Stimulated activated CD8-positive, alpha-beta memory T cell treated with anti-CD3 and anti-CD28 coated beads, Interleukin-15, amount 100 ng/mL, for 24 hours (primary cell): ENCODE measurements at places on chromosomes 16 and 17.

DNA sequence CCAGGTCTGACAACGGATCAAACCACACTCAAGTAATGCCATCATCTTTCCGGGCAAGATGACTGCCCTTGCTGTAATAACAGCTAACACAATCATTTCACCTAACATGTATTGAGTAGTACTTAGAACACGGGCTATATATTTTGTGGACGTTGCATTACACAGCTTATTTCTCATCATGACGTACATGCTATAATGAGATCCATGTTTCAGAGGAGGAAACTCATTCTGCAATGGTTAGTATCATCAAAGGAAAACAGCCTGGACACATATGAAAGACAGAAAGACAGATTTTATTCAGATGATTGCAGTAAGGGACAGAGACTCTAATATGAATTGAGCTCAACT lies 446.7 kb downstream of the HS3ST3B1 start:
- no peak for DNase-seq

- DNase-seq: no peak
These were observed 358.5 kb upstream of the ERCC4 start for GRCh38 chr16:13561291-13562070.

DNA sequence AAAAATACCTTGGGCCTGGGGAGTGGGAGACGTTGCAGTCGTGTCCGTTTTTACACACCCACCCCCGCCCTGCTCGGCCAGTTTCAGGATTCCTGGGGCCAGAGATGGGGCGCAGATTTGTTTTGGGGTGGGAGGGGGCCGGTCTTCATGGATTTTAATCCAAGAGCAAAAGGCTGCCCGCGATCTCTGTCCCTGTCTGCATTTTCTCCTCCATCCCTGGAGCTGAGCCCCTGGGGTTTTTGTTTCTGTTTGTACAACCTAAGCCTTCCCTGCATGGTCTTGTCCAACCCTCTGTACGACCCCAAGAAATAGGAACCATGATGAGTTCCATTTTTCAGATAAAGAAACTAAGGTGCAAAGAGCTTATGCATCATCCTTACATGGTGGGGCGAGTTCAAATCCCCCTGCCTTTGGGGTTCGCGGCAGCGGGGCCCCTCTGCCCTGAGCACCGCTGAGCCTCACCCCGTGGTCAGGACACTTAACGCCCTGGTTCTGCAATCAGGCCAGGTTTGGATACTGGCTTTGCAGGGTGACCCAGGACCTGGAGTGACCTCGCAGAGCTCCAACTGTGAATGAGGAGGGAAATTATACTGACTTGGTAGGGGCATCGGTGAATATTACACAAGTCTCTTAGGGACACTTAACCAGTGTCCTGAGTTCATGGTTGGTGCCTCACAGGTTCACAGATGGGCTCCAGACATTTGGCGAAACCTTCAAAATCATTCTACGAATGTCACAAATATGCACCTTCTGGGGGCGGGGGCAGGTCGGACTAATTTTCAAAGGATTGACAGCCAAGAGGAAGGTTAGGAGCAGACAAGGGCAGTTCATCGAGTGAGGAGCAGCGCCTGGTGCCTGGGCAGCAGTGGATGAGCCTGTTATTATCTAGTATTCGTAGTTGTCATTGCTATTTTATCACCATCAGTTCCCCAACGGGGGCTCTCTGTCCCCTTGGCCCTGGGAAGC lies 4.1 kb upstream of the FOXF1 start:
- DNase-seq: no peak

DNA sequence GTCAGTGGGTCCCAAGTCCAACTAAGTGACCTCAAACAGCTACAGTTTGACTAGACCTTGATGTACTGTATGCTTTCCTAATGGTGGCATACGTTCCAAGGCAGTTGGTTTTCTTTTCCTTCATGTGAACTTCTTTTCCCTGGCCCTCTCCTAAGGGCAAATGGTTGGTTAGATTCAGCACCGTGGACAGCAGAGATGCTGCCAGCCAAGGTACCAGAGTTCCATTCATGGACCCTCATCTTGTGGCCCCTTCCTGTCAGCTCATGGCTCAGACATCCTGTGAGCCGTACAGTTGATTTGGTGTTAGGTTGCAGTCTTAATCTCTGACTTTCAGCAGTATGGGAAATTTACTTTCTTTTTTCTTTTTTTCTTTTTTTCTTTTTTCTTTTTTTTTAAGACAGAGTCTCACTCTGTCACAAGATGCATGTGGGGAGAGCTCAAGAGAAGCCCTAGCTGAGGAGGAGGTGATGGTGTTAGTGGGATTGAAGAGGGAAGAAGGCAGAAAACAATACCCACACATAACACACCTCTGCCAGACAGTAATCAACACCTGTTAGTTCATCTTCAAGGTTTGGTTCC lies 122.4 kb downstream of the USP31 start:
- no peak for DNase-seq

DNA sequence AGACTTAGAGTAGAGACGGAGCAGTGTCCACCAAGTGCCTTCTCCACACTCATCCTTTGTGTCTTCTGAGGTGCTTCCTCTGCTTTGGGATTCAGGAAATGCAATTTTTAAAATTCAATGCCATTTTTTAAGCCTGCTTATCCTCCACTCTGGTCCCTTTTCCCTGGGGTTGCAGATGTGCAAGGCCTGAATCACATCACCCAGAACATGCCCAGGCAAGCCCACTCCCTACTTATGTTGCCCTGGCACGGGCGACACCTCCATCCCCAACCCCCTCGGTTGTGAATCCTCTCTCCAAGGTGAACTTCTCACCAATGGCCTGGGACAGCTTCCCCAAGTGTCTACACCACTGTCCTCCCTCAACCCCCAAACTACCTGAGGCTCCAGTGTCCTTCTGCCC lies 116.2 kb downstream of the C17orf67 start:
- no peak for DNase-seq

DNA sequence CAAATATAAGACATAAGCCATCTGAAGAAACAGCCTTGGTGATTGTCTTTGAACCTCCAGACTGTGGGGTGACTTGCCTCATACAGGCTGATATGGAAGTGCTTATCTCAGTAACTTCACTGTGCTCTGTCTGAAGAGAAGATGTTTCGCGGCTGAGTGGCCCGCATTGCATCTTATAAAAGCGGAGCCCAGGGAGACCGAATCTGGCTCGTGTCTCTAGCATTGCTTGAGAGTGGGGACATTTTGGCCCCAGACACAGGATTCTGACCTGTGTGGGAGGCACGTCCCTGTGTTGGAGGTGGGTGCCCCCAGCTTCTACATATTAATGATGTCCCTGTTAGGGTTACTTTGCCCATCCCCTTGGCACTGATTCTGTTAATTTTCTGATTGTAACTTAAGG lies 66.4 kb downstream of the METRNL start:
- DNase-seq: no peak

DNA sequence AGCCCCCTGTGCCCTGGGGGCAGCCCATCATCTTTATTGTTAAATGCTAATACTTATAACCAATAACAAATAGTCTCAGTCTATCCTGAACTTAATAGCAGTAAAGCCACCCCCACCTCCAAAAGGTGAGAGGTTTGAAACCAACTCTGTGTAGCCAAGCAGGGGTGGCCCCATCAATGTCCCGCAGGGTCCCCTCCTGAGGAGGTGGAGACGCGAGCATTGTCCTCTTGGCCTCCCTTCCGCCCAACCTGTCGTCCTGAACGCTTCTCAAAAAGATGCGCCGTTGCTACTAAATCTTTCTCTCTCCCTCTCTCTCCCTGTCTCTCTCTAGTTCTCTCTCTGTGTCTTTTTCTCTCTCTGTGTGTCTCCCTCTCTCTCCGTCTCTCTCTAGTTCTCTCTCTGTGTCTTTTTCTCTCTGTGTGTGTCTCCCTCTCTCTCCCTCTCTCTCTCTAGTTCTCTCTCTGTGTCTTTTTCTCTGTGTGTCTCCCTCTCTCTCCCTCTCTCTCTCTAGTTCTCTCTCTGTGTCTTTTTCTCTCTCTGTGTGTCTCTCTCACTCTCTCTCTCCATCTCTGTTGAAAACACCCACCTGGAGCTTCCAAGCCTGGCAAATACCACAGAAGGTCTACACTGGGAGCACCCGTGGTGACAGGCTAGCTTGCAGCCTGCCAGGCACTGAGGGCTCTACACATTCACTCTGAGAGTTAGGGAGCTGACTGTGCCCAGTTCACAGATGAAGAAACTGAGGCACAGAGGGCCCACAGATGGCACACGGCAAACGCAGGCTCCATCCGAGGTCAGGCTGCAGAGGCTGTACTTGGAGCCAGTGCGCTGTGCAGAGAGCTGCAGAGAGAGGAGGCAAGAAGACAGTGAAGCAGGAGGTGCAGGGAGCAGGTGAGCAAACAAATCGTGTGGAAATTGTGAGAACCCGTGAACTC lies 185.9 kb downstream of the C16orf95 start:
- DNase-seq: no peak

GRCh38 chr17:11601661-11602060 lies 3.4 kb downstream of the DNAH9 start:
- no peak for DNase-seq

GRCh38 chr16:89303617-89304016 lies 86.1 kb downstream of the ZNF778 start:
- no peak for DNase-seq

- no peak for DNase-seq
These were observed 206.2 kb downstream of the AXIN2 start for GRCh38 chr17:65355246-65355645.

- DNase-seq: no peak
These were observed 82.0 kb downstream of the ENGASE start for GRCh38 chr17:79156463-79157095.

- no peak for DNase-seq
These were observed 9.3 kb downstream of the SMCR8 start for GRCh38 chr17:18324140-18325050.

DNA sequence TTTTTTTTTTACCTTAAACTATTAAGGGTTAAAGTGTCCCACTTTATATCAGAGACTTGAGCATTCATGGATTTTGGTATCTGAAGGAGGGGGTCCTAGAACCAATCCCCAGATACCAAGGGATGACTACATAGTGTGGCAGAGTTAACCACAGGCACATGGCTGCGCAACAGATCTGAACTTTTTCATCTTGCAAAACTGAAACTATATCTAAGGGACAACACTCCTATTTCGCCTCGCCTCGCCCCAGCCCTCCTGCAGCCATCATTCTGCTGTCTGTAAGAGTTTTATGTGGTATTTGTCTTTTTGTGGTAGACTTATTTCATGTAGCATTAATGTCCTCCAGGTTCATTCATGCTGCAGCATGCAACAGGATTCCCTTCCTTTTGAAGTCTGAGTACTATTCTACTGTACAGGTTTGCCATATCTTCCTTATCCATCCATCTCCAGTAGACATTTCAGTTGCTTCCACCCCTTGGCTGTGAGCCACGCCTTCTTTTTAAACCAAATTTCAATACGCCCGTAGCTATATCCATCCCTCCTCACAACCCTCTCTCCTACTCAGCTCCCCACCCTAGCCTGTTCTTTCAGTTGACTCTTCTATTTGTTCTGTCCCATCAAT lies 53.2 kb downstream of the AMFR start:
- DNase-seq: no peak

DNA sequence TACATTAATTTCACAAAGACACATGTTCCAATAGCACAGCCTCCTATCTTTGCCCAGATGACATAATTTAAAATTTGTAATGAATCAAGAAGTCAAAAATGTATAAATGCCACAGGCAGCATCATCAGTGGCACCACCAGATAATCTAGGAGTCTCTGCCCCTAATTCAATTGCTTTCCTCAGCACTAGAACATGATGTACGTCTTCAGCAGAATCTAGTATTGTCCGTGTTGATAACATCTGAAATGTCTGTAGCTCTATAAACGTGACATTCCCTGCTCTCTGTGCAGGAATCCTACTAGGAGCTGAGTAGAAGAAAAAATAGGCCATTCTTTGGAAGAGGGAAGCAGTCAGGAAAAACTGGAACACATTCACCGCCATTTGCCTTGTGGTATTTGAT lies 21.4 kb upstream of the SLC38A8 start:
- DNase-seq: no peak

GRCh38 chr16:53773881-53774280 lies 69.9 kb downstream of the FTO start:
- DNase-seq: no peak

DNA sequence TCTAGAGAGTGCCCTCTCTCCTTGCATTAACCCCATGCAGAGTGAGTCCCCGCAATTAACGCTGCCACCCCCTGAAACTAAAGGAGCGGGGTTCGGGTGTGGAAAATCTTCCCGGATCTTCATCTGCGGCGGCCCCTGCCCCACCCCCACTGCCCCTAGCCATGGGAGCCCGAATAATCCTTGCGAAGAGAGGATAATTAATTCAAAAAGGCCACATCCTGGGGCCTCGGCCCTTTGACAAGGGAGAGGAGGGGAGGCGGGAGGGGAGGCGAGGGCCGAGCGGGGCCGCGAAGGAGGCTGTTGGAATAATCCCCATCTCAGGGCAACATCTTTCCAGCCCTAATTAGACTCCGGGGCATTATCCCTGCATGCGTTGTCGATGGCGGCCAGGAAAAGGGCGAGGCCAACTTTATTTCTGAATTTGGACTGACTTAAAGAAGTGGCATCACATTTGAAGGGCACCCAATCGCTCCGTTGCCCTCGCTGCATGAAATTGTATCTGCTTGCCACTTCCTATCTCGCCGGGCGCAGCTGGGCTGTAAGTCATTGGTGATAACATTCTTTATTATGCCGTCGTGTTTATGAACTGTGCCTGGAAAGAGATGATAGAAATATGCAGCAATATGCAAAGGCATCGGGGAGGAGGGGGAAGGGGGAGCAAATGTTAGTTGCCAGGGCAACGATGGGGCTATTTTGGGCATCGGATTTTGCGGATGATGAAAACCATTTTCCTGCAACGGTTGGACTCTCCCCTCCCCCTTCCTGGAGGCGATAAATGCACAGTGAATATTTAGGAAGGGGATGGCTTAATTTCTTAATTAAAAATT lies 387.1 kb upstream of the TNRC6C start:
- no peak for DNase-seq
